Mammary epithelial cell (primary cell): ENCODE measurements at places on chromosomes 16 and 17. TPM values are rescaled to one million over a fixed set of nuclear protein-coding genes. Genes with fewer than 3 reads are reported as not detected.
A peak's percentile ranks its signal among the peaks of the same experiment; 100 is the strongest.

DNA sequence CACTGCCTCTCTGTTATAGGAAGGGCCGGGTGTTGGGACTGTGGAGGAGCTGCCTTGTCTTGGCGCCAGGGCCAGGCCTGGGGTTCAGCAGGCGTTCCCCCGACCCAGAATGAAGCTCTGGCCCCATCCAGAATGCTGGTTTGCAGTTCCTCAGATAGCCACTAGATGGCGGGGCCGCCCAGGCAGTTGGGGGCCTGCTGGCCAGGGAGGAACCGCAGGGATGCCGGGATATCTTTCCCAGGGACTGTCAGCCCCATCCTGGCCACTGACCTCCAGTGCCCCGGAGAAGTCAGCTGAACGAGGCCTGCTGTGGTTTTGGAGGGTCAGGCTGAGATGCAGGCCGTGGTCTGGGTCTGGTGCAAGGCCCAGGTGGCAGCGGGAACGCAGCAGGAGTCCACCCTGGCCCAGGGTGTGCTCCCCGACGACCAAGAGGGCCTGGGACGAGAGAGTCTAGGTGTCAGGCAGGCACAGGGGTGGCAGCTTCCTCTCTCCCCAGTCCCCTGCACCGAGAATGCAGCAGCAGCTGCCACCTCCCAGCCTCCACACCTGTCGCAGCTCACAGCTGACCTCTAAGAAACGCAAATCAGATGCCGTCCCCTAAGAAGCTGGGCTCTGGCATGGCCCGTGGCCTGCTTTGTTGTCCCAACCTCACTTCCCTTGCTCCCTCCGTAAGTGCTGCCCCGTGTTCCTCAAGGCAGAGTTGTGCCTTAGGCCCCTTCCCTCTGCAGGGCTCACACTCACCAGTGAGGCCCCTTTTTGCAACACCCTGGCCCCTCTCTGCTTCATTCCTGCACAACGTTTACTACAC is 51.2 kb downstream of the RMI2 start:
- peak; percentile 39 for DNase-seq

- DNase-seq: peak; percentile 18
Observed at GRCh38 chr17:10614536-10615155, 42.5 kb downstream of the MYH3 start.

DNA sequence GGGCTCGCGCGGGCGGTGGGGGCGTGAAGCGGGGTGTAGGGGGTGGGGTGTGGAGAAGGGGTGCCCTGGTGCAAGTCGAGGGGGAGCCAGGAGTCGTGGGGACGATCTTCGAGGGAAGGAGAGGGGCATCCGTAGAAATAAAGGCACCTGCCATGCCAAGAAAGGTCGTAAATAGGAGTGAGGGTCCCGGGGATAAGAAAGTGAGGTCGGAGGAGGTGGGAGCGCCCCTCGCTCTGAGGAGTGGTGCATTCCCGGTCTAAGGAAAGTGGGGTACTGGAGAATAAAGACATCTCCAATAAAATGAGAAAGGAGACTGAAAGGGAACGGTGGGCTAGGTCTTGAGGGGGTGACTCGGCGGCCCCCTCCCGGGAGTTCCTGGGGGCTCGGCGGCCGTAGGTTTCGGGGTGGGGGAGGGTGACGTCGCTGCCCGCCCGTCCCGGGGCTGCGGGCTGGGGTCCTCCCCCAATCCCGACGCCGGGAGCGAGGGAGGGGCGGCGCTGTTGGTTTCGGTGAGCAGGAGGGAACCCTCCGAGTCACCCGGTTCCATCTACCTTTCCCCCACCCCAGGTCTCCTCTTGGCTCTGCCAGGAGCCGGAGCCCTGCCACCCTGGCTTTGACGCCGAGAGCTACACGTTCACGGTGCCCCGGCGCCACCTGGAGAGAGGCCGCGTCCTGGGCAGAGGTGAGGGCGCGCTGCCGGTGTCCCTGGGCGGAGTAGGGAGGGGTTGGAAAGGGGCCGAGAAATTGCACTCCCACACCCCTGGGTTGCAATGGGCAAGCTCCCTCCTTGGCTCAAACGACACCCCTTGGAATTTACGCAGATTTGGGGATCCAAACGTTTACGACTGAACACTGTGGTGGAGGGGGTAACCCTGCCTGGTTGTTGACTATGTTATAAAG is 888 bp downstream of the CDH1 start:
- DNase-seq: peak; percentile 70

DNA sequence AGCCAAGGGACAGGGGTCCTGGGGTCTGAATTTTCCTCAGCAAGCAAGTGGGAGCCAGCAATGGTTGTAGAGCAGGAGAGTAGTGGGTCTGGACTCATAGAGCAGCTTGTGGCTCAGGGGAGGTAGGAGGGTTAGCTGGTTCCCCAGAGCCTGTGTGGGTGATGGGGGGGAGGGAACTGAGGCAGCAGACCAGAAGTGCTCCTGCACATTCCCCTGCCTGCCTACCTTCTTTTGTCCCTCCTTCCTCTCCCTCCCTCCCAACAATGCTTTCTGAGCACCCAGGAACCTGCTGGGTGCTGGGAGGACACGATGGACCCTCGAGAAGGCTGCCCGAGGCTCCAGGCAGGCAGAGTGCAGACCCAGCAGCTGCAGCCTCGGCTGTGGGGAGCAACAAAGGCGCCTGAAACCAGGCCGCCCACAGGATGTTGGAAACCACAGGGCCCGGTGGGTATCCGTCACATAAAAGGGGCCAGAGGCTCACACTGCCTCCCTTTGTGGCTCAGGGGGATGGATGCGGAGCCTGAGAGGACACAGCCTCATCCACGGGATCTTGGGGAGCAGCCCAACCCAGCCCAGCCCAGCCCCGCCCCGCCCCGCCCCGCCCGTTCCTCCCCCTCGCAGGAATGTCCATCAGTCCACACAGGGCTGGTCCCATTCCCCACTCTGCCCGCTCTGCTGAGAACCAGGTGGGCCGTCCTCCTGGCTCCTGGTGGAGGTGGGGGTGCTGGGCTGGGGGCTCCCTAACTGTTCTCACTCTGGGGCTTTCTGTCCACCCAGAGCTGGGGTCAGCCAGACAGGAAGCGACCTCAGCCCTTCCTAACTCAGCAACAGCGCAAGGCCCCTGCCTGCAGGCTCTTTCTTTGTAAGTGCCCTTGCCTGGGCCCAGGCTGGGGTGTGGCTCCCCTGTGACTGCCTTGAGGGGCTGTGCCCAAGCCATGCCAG is 1.7 kb upstream of the NLRC3 start:
- no peak for DNase-seq

DNA sequence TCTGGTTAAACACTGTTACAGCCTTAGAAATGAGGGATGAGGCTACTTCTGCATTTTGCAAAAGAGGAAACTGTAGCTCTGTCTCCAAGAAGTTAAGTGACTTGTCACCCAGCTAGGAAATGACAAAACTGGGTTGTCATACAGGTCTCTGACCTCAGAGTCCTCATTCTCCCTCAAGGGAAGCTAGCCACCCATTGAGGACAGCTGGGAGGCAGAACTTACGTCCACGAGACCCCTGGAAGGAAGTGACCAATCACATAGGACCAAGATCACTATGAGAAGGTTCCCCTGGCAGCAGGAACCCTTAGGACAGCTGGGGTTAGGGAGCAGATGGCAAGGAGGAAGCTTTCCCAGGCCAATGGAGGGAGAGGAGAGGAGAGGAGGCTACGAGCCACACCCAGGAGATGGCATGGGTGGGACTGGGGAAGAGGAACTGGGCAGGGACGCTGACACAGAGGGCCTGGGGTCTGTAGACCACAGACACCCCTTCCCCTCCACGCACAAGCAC is 11.2 kb downstream of the METTL22 start:
- no peak for DNase-seq

DNA sequence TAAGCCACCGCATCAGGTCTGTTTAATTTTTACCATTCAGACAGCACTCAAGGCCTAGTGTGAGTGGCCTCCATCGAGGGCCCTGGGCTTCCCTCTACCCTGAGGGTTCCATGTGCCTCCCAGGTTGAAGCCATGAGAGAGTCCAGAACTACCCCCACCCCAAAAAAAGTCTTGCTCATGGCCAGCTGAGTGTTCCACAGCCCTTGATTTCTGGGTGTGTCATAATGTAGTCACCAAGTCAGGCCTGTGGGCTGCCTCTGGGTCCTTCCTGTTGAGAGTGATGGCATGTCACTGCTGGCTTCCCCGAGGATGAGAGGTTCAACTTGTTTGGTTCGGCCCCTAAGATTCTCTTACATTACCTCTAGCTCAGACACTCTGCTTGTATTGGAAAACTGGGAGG is 100.6 kb downstream of the PITPNC1 start:
- DNase-seq: peak; percentile 76

GRCh38 chr17:27559506-27560481 is 71.2 kb upstream of the LGALS9 start:
- peak; percentile 39 for DNase-seq

- no peak for DNase-seq
Observed at GRCh38 chr17:78127239-78127887, 1.2 kb downstream of the TMC6 start.

- DNase-seq: no peak
Observed at GRCh38 chr16:85166699-85167588, 54.7 kb upstream of the CIBAR2 start.

DNA sequence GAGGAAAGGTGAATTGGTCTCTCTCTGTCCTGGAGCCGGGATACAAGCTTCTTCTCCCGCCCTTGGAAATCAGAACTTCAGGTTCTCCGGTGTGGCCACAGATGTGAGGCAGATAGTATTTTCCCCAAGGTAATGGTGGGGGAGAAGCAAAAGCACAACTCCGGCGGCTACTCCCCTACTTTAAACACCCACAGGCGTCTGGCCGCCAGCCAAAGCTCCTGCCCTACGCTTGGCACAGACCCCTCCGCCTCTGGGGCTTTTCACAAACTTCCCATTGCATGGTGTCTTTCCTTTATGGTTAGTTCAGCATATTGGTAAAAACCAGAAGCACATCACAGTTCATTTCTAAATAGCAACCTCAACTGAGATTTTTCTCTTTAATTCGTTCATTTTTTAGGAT is 39.4 kb upstream of the B4GALNT2 start:
- DNase-seq: no peak

- no peak for DNase-seq
Observed at GRCh38 chr17:75512926-75513640, 2.3 kb downstream of the CASKIN2 start.

- DNase-seq: no peak
Observed at GRCh38 chr16:87795336-87795735, 29.6 kb upstream of the KLHDC4 start.

- DNase-seq: no peak
Observed at GRCh38 chr16:12818326-12818725, 14.6 kb upstream of the CPPED1 start.

DNA sequence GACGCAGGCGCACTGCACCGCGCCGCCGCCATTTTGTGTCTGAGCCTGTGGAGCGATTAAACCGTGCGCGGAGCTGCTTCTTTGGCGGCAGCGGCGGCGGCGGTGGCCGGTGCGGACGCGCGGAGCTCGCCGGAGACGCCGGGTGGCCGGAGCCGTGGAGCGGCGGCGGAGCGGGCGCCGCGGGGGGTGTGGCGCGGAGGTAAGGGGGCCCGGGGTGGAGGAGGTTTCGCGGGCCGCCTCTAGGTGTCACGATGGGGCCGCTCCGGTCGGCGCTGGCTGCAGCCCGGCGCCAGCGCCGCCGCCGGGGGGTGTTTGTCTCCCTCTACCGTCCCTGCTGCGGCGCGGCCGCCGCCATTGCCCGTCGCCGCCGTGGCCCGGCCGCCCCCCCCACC is at the start of gene CTCF:
CTCF (plus strand) TSS at position 1 of the 392 bp plus-strand sequence. CDS start 48,307 bp downstream, outside the sequence.
- peak; percentile 70 for DNase-seq

DNA sequence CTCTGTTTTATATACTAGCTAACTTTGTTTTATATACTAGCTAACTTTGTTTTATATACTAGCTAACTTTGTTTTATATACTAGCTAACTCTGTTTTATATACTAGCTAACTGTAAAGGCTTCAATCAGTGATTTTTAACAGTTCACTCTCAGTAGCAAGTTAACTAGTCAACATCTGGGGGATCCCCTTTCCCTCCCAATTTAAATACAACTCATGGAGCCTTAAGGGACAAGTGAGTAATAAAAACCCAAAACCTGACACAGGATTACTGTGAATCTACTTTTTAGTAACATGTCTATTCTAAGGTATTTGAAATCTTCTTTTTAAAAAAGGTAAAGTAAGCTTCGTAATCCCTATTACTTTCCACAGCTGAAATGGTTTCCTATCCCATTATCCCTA is 32.2 kb downstream of the FAM222B start:
- DNase-seq: peak; percentile 52

- DNase-seq: no peak
Observed at GRCh38 chr17:72538901-72539352, 418.1 kb downstream of the SOX9 start.

GRCh38 chr17:73679476-73679875 is 35.2 kb upstream of the SDK2 start:
- no peak for DNase-seq

GRCh38 chr17:72587156-72587555 is 466.3 kb downstream of the SOX9 start:
- peak; percentile 87 for DNase-seq

DNA sequence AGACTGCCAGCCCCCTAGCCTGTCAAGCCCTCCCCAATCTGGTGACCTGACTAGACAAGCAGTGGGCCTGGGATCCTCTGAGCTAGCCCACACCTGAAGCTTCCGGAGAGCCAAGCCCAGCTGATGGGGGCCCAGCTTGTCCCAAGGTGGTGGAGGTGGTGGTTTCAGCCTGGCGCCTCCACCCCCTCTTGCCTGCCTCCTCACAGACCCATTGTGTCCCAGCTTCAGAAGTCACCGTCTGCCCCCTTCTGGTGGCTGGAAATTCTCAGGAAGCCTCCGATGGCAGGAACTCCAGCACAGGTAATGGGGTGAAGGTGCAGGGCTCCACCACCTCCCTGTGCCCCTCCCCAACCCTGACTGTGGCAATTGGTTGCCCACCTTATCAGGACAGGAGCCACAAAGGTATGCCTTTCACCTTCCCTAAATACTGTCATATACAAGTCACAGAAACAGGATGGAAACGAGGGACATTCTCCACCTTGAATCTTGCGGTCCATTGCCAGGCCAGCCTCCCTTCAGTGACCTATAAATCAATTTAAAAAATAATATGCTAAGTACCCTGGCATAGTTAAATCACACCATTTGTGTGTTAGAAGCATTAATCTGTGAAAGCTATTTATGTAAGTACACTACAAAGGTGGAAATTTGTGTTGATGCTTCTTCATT is 66.0 kb upstream of the ZNF423 start:
- DNase-seq: peak; percentile 9

DNA sequence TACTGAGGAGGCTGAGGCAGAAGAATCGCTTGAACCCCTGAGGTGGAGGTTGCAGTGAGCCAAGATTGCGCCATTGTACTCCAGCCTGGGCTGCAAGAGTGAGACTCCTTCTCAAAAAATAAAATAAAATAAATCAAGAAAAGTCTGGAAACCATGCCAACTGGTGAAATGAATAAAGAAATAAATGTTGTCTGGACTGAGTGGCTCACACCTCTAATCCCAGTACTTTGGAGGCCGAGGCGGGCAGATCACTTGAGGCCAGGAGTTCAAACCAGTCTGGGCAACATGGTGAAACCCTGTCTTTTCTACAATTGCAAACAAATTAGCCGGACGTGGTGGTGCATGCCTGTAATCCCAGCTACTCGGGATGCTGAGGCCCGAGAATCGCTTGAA is 744 bp upstream of the LRRC37A3 start:
- no peak for DNase-seq

Gene ARHGAP44
- total RNA-seq: 0.21 and 1.1 TPM in 2 replicates

Gene ZG16
- total RNA-seq: not detected

Gene BEAN1
- total RNA-seq: 1.3 TPM

Gene ZNF423
- 0.26 and 0.32 TPM in 2 replicates for total RNA-seq

Gene CCL8
- total RNA-seq: not detected

Gene CACNG1
- total RNA-seq: not detected

Gene KRT25
- not detected in 2 replicates for total RNA-seq
